ENCODE measurements at places on chromosomes 6 and 20.

GRCh38 chr20:43287637-43288036 is 97.9 kb upstream of the PTPRT start:
- DNase-seq, result no peak

DNA sequence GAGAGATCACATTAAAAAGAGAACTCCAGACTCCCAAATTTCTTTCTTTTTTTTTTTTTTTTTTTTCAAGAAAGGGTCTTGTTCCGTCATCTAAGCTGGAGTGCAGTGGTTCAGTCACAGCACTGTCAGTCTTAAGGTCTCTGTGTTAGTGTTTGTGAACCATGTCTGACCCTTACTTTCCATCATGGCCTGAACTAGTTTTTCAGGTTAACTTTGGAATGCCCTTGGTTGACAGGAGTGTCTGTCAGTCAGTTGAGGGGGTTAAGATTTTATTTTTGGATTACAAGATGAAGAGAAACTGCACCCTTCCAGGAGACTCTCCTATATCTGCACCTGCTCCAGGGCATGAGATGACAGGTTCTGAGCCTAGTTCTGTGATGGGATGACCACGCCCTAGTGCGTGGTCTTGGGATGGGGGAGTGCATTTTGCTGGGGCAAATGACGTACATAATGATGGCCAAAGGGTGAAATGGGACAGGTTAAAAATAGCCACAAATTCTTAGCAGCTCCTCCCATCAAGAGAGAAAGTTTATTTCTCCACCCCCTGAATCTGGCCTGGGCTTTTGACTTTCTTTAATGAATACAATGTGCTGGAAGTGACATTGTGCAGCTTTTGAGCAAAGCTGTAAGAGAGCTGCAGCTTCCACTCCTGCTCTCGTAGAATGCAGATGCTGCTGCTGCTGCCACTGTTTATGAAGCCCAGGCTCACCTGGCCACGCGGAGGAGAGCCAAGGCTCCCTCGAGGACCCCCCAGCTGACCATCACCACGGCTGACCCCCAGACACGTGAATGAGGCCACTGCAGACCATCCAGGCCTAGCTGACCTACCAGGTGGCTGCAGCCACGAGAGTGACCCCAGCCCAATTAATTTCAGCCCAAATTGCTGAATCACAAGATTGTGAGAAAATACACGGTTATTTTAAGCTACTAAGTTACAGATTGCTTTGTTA is 29.7 kb upstream of the FAM50B start:
- DNase-seq, result no peak

- DNase-seq, result no peak
Measured at GRCh38 chr6:125022391-125022989, 60.3 kb downstream of the RNF217 start.

GRCh38 chr6:154111025-154111424 is 72.0 kb downstream of the OPRM1 start:
- DNase-seq, result no peak

DNA sequence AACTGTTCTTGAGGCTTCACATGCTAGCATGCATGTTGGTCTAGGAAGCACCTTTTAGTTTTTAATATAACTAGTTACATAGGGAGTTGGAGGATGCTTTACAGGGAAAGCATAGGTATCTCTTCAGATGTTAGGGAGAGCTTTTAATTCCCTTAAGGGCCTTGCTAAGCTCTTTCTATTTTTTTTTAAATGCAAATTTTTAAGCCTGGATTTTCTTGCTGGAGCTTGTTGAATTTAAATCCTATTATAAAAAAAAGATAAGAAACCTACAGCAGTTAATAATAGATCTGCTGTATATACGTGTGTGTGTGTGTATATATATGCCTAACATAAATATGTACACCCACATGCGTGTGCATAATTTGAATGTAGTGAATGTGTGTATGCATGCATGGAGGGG is 79.0 kb downstream of the FIG4 start:
- no peak for DNase-seq

DNA sequence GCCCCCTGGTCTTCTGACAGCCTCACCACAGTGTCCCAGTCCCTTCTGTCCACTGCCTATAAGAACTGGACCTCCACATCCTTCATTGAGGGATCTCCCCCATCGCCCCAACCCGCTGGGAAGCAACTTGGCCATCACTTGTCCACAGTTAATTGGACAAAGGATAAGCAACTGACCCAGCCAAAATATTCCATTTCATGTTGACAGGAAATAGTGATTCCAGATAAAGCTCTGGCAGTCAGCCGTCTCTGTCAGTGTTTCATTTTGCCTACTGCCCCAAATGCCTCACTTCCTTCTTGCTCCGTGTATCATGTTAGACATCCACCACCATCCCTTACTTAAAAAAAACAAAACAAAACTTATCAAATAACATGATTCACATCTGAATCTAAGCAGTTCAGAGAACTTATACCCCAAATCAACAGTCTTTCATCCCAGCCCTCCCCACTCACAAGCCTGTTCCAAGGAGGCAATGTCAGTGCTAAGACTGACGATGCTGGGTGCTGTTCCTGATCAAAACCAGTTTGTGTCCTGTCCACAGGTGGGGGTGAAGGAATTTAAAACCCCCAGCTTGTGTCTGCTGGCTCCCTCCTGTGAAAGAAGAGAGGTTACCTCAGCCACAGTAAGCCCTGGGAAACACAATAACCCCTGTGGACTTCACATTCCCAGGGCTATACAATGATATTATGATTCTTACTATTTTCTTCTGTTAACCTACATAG is 162.5 kb downstream of the WDR27 start:
- no peak for DNase-seq

DNA sequence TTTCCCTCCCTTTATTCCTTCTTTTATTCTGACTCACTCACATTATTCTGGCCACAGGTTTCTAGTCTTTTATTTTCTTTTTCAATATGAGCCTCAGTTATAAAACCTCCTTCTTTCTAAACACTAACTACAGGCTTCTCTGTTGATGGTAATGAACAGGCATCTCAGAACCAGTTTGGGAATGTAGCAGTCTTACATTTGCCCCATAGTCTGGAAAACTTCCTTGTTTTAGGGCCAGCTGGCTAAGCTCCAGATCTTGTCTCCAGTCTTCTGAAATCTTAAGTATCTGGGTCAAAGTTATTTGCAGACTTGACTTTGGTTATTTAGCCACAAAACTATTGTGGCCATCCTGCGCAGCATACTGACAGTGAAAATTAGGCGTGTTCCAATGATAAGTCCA is 97.0 kb upstream of the MAN1A1 start:
- no peak for DNase-seq

DNA sequence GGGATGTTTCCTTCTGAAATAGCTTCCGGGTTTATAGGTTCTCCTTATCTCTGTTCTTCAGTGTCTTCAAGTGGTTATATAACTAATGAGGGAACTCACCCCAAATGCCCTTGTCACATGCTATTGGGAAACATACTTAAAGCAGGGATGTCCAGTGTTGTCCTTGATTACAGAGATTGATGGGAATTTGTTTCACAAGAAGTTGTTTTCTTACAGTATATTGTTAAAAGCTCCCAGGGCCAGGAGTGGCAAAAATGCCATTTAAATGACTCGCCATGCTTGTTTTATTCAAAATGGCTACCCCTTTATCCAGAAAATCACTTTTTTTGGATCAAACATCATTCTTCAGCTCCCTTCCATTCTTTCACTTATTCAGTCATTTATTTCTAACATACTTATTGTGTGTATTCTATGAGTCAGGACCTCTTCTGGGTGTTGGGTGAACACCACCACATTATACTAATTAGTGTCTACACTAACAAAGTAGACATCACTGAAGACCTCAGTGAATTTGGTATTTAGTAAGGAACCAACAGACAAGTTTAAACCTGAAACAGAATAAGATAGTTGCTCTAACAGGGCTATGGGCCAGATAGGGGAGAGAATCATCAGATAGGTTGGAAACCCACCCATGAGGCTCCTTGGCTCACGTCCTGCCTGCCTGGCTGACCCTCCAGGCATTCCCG is 791.1 kb downstream of the MAFB start:
- no peak for DNase-seq

Measured in activated CD8-positive, alpha-beta memory T cell treated with anti-CD3 and anti-CD28 coated beads for 4 hours (primary cell).